ENCODE measurements at places on chromosomes 12 and 14.
A peak's percentile ranks its signal among the peaks of the same experiment; 100 is the strongest.

DNA sequence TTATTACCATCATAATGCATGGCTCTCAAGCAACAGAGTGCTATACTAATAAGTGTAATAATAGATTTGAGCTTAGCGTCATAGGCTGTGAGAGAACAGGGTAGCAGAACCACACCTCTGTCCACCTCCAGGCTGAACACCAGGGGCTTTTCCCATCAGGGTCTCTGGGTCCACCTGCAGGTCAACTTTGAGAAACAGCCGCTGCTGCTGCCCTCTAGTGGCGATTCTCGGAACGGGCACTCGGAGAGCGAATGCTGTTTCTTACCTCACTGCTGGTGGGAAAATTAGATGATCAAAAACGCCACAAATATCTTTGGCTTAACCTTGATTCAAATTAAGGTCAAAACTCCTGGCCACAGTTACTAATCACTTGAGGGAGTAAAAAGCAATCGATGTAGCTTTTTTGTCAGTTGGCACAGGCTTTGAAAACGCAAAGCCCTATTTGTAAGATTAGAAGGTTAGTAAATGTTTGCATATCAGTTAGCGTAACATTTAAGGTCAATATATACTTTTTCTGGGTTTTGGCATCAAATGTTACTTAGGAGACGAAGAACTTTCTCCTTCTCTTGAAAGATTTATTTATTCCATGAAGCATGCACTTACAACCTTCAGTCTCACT is 127.9 kb upstream of the TMEM132D start:
- peak; percentile 93 for DNase-seq

GRCh38 chr12:97404543-97404942 is 58.1 kb upstream of the RMST start:
- DNase-seq: peak; percentile 57

- DNase-seq: no peak
These were observed 164.9 kb upstream of the BMP4 start for GRCh38 chr14:54121466-54122027.

DNA sequence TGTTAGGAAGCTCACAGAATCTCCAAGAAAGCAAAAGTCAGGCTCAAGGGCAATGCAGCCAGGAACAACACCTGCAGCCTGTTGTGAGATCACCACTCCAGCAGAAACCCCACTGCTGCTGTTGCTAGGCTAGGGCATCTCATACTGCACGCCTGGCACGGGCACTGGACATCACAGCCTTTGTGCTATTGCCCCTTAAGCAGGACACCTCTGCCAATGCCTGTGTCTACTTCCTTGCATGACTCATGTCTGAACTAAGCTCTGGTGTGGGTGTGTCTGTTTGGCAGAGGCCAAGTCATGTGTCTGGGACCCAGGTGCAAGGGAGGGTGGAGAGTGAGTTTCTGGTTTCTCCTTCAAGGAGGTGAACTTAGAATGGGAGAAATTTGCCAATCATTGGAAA is 10.0 kb upstream of the DDX47 start:
- DNase-seq: no peak

DNA sequence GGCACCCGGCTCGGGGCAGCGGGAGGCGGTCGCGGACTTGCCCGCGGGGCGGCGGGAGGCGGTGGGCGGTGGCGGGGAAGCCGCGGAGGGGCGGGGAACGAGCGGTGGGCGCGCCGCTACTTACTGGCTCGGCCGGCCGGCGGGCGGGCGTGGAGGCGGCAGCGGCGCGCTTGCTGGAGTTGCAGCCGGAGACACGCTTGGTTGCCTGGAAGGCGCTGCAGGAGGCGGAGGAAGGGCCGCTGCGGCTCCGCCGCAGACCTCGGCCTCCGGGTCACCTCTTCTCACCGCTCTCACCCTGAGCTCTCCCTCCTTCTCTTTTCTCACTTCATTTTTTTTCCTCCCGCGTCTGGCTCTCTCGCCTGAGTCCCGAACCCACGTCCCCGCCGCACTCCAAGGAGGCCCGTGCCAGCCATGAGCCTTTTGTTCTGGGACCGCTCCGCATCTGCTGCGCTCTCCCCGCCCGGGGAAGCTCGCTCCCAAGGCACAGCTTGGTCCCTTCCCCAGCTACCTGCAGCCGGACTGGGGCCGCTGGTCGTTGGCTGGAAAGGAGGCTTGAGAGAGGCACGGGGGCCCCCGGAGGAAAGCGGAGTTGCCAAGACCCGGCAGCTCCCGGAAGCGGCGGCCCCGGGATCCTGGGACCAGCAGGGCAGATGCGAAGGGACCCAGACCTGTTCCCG is 592 bp upstream of the KCNK10 start:
- DNase-seq: peak; percentile 87

DNA sequence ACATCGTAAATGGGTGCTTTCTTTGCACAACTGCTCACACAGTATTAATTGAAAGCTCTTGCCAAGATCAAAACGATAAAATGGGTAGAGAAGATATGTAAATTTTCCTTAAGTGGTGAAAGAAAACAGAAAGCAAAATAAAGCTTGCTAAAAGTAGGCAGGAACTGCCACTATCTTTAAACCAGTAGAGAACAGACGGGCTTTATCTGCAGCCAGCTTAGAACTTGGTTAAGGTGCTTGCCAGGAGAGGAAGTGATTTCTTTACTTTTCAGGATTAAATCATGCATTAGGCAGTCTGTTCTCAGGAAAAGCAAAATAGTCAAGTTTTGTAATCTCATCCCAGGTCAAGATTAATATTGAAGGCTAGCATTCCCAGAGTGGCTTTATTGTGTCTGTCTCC is 56.9 kb upstream of the CCDC175 start:
- DNase-seq: no peak

- DNase-seq: no peak
These were observed 59.3 kb upstream of the PRMT8 start for GRCh38 chr12:3431686-3432085.

GRCh38 chr12:75690296-75690955 is 179.0 kb upstream of the KRR1 start:
- no peak for DNase-seq

DNA sequence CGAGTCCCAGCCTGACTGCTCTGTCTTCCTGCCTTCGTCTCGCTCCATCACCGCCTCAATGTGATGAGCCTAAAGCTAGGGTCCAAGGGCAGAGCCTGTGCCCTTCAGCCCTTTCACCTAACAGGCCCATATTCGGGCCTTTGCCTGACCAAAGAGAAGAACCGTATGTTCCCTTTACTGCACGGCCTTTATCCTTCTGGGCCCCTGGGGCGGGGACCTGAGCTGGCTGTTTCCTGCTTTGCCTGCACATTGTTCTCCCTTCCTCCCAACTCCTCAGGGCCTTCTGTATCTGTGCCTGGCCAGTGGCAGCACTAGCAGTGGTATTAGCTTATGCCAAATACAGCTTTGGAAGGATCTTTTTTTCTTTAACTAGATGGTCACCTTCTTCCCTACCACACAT is 8.5 kb upstream of the MYL6B start:
- DNase-seq: no peak

- DNase-seq: peak; percentile 71
These were observed 110.5 kb downstream of the ARF6 start for GRCh38 chr14:50003213-50004021.

DNA sequence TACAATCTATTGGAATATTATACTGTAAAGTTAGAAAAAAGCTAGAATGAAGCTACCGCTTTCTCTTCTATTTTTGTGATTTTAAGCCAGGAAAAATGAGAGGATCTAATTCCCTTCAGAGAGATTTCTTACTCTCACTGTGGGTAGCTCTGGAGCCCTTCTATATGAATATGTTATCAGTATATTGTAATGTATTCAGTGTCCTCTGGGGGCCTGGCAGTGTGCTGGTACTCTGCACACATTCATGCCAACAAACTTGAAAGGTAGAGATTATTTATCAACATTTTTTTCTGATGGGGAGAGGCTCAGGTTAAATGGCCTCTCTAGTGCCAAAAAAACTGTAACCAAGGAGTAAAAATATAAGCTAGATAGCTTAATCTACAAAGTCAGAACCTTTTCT is 292.8 kb downstream of the TTC6 start:
- DNase-seq: no peak

DNA sequence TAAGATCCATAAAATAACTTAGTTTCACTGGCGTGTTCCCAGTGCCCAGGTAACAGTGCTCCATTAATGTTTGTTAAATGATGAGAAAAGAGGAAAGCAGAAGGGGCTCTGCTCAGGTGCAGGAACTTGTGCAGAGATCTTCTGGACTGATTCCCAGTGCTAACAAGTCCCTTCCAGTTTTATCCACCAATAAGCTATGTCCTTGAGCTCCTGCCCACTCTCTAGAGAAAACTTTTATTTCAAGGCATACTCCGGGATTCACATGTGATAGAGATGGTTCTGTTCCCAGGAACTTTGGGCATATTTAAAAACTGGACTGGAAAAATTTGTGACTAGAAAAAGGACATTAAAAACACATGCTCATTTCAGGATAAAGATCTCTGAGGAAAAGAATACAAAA is 1.9 kb downstream of the GYS2 start:
- DNase-seq: no peak

GRCh38 chr12:1948883-1949282 is 30.4 kb upstream of the CACNA2D4 start:
- no peak for DNase-seq

DNA sequence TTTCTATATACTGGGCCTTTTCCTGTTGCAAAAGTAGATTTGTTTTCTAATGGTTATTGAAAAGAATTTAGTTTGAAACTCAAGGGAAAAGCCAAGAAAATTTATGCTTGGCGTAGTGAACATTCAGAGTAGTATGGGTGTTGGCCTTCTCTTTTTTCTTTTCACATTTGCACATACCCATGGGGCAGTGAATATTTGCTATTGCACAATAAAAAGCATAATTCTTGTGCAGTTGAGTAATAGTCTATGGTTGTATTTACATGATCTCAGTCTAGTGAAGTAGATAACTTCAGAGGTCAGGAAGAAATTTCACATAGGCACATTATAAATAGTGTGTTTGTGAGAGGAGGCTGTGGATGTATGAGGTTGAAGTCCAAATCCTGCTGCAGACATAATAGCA is 158.1 kb downstream of the FLRT2 start:
- DNase-seq: no peak

- DNase-seq: no peak
These were observed 1.2 kb upstream of the BMAL2 start for GRCh38 chr12:27331291-27331926.

DNA sequence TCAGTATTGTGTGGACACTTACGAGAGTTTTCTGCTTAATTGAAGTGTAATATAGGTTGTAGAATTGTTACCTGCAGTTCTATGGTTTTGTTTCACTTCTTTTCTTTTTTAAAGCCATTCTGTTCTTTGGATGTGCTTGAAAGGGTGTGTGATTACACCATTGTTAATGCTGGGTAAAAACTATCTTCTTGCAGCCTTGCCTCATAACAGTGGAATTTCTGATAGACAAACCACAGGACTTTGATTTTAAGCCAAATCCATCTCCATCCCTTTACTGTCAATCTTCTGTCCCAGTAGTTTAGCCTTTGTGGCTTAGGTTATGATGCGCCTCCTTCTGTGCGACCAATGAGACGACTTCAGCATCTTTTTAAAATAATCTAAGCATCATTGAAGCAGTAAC is 182.3 kb downstream of the PELI2 start:
- no peak for DNase-seq

DNA sequence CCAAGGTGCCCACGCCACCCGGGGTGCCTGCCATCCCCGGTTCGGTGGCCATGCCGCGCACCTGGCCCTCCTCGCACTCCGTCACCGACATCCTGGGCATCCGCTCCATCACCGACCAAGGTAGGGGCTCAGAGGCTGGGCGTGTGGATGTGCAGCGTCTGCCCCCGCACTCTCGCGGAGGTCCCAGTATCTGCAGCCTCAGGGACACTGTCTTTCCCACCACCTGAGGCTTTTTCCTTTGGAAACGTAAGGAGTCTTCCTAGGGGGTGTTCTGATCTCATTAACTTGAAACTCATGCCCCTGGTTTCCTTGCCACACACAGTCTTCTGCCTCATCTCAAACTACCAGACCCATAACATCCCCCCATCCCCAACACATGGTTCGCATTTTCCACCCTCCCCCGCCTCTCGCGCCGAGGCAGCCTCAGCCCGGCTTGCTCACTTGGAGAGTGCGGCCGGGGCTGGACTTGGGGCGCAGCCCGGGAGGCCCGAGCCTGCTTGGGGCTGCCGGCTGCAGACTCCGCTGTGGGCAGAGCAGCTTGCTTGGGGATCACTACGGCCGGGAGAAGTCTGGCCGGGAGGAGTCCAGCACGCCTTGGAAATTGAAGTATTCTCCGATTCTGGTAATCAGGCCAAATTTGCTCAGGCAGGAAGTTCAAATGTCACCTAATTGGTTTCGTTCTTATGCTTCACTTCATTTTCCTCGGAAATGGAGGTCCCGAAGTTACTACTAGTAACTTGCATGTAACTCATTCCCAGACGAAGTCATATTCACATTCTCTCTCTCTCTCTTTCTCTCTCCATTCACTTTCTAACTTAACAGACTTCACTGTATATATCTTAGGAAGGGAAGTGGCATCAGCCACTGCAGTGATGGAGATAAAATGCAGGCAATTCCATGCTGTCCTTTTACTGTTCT is 2.0 kb downstream of the PAX9 start:
- peak; percentile 57 for DNase-seq
